Naive thymus-derived CD8-positive, alpha-beta T cell (primary cell): ENCODE measurements at places on chromosomes 13 and 19.

DNA sequence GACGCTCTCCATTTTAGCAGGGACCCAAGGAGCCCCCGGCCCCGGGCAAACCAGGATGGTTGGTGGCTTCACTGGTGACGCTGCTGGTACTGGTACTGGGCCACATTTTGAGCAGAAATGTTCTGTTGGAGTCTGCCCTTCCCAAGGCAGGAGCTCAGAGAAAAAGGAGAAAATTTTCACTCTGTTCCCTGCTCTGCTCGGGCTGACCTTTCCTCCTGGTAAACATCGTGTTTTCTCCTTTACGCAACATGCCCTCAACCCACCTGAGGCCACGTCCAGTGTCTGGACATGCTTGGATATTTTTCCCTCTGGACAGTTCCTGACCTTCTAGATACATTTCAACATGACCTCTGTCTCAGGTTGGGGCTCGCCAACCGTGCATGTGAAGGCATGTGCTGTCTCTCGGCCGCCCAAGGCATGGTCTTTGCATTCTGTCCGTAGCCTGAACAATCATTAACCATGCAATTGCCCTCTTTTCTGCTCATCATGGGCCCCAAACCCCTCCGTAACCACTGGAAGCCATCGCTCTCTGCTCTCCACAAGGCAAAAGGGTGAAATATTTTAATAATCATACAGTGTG lies 115.2 kb upstream of the PEG3 start:
- H3K36me3 ChIP-seq = peaks cover 60% of the 10 kb centered on the region
- H3K4me1 ChIP-seq = no peaks in the 10 kb centered on the region
- no peak for DNase-seq
- H3K27me3 ChIP-seq = no peaks in the 10 kb centered on the region
- no peak overlapping the region for H3K4me3 ChIP-seq

DNA sequence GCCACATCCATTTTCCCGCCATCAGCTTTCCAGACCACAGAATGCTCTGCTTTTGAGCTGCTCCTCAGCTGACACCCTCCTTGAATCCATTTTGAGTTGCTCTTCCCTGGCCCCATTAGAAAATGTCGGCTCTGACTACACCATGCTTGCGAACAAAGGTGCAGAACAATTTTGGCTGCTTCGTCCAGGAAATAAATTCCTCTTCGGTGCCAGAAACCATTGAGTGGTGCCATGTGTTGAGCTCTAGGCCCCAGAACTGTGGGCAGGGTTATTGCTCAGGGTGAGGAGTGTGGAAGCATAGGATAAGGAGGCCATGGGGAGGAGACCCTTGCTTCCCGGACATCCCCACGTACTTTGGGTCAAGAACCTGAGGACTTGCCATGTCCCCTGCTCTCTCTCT lies 52.1 kb downstream of the NFIX start:
- H3K27ac ChIP-seq = no peak overlapping the region
- peaks cover 42% of the 10 kb centered on the region for H3K4me1 ChIP-seq
- no peak overlapping the region for H3K4me3 ChIP-seq

GRCh38 chr19:16334411-16334810 lies 9.8 kb downstream of the KLF2 start:
- no peak overlapping the region for H3K4me3 ChIP-seq
- H3K27ac ChIP-seq = no peak overlapping the region
- H3K27me3 ChIP-seq = no peaks in the 10 kb centered on the region
- H3K36me3 ChIP-seq = peaks cover 10% of the 10 kb centered on the region

- peaks cover 3% of the 10 kb centered on the region for H3K4me1 ChIP-seq
- no peak for DNase-seq
- peaks cover 10% of the 10 kb centered on the region for H3K27me3 ChIP-seq
- no peak overlapping the region for H3K4me3 ChIP-seq
- H3K36me3 ChIP-seq = no peaks in the 10 kb centered on the region
These were observed 24.4 kb upstream of the URAD start for GRCh38 chr13:28012896-28013295.

GRCh38 chr19:1874554-1875185 lies 10.6 kb downstream of the ABHD17A start:
- peak overlapping the region; percentile 95 for H3K4me3 ChIP-seq
- no peak for DNase-seq
- H3K27ac ChIP-seq = peak overlapping the region; percentile 99
- peaks cover 34% of the 10 kb centered on the region for H3K4me1 ChIP-seq

GRCh38 chr13:97189928-97190327 lies 32.2 kb upstream of the MBNL2 start:
- H3K36me3 ChIP-seq = no peaks in the 10 kb centered on the region
- DNase-seq = no peak
- H3K4me1 ChIP-seq = peaks cover 16% of the 10 kb centered on the region
- peaks cover 2% of the 10 kb centered on the region for H3K27me3 ChIP-seq

DNA sequence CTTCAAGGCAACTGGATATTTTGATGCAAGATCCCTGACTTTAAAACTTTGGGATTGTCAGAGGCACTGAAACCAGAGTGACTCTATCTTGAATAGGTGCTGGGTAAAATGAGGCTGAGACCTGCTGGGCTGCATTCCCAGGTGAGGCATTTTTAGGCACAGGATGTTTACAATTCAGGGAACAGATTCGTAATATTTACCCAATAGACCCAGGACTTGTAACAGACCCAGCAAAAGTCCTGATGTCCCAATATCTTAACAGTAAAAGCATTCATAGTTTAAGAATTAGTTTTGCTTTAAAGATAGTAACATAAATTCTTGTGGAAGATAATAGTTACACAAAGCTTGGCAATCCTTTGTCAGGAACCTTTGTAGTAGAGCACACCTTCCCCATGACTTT lies 166.2 kb downstream of the FGF14 start:
- no peak overlapping the region for H3K27ac ChIP-seq
- H3K27me3 ChIP-seq = peaks cover 15% of the 10 kb centered on the region
- DNase-seq = no peak
- no peak overlapping the region for H3K4me3 ChIP-seq
- H3K4me1 ChIP-seq = no peaks in the 10 kb centered on the region

- peak overlapping the region; percentile 99 for H3K27ac ChIP-seq
- DNase-seq = no peak
- H3K27me3 ChIP-seq = no peaks in the 10 kb centered on the region
- peaks cover 49% of the 10 kb centered on the region for H3K4me1 ChIP-seq
These were observed 673 bp downstream of the CTU1 start for GRCh38 chr19:51107406-51108065.

DNA sequence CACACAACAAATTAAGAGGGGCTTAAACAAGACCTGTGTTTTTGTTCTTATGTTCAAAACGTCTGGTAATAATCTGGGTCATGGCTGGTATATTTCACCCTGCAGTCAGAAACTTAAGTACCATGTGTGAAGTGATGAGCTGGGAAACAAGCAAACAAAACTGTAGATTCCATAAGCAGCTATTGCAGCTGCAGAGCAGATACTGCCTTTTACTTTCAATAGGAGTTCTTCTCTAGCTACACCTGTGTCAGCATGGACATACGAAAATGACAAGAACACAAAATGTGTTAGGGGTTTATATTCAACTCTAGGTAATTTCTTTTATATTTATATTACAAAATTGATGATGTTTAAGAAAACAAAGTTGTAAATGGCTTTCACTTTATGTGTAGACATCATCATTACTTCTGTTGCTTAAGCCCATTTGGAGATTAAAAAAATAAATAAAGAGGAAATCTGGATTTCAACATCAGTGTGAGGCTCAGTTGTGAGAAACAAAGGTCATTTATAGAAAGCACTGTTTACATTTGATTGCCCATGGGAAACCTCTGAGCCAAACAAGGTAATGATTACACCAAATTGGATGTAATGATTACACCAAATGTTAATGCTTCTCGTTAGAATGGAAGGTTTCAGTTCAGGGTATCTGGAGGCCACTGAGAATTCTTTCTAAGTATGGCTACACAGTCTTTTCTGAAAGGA lies 451.0 kb upstream of the SLC10A2 start:
- DNase-seq = no peak
- no peaks in the 10 kb centered on the region for H3K36me3 ChIP-seq
- H3K27me3 ChIP-seq = no peaks in the 10 kb centered on the region
- H3K27ac ChIP-seq = no peak overlapping the region
- no peaks in the 10 kb centered on the region for H3K4me1 ChIP-seq

DNA sequence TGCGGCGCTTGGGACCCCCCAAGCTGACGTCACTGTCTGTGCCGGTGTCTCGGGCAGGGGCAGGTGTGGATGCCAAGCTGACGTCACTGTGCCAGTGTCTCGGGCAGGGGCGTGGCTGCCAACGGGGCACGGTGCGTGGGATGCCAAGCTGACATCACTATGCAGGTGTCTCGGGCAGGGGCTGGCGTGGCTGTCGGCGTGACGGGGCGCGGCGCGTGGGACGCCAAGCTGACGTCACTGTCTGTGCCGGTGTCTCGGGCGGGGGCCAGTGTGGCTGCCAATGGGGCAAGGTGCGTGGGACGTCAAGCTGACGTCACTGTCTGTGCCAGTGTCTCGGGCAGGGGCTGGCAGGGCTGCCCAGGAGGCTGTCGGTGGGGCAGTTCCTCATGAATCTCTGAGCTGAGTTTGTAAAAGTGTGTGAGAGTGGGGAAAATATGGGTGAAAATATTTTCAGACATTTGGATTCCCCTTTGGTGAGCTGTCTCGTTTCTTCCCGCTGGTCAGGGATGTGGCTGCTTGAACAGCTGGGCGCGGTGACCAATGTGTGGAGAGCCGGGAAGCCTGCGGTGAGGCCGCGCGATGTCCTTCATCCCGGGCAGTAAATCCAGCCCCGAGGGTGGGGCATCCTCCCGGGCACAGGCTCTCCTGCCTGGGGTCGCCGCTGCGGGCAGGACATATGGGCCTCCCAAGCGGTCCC lies 25.2 kb downstream of the MCF2L start:
- DNase-seq = no peak
- no peaks in the 10 kb centered on the region for H3K27me3 ChIP-seq
- H3K4me3 ChIP-seq = no peak overlapping the region
- H3K27ac ChIP-seq = no peak overlapping the region
- peaks cover 9% of the 10 kb centered on the region for H3K4me1 ChIP-seq
- H3K36me3 ChIP-seq = peaks cover 5% of the 10 kb centered on the region

GRCh38 chr13:34030782-34031181 lies 212.8 kb downstream of the RFC3 start:
- no peaks in the 10 kb centered on the region for H3K4me1 ChIP-seq
- no peak overlapping the region for H3K27ac ChIP-seq
- H3K4me3 ChIP-seq = no peak overlapping the region
- DNase-seq = no peak

DNA sequence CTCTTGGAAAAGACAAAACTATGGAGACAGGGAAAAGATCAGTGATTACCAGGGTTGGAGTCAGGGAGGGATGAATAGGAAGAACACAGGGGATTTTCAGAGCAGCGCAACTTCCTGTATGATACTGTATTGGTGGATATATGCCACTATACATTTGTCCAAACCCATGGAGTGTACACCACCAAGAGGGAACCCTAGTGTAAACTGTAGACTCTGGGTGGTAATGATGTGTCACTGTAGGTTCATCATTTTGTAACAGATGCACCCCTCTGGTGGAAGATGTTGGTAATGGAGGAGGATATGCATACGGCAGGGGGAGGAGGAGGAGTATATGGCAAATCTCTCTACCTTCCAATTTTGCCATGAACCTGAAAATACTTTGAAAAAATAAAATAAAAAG lies 68.1 kb downstream of the UFM1 start:
- DNase-seq = peak; percentile 3
- H3K4me3 ChIP-seq = no peak overlapping the region
- H3K36me3 ChIP-seq = peaks cover 2% of the 10 kb centered on the region
- peaks cover 2% of the 10 kb centered on the region for H3K27me3 ChIP-seq
- H3K27ac ChIP-seq = no peak overlapping the region

- no peak for DNase-seq
- H3K27me3 ChIP-seq = no peaks in the 10 kb centered on the region
- peaks cover 42% of the 10 kb centered on the region for H3K4me1 ChIP-seq
- peak overlapping the region; percentile 5 for H3K4me3 ChIP-seq
- H3K27ac ChIP-seq = no peak overlapping the region
These were observed 148.0 kb downstream of the FOXO1 start for GRCh38 chr13:40518481-40518882.

DNA sequence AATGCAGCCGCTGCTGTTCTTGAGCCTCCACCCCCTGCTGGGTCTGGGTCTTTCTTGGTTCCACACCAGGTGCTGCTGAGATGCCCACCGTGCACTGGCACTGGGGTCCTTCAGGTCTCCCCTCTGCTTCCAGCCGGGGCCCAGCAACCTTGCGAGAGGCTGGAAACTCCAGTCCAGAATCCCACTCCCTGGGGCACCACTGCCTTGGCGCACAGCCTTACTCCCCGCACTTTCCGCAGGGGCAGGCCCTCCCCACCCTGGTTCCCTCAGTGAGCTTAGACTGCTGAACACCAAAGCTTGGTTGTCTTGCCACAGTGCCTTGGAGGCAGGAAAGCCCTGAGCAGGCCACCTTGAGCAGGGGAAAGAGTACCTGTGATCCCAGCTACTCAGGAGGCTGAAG lies 60.0 kb downstream of the ANKRD10 start:
- H3K36me3 ChIP-seq = peaks cover 11% of the 10 kb centered on the region
- peaks cover 9% of the 10 kb centered on the region for H3K27me3 ChIP-seq
- H3K4me3 ChIP-seq = no peak overlapping the region
- DNase-seq = no peak

DNA sequence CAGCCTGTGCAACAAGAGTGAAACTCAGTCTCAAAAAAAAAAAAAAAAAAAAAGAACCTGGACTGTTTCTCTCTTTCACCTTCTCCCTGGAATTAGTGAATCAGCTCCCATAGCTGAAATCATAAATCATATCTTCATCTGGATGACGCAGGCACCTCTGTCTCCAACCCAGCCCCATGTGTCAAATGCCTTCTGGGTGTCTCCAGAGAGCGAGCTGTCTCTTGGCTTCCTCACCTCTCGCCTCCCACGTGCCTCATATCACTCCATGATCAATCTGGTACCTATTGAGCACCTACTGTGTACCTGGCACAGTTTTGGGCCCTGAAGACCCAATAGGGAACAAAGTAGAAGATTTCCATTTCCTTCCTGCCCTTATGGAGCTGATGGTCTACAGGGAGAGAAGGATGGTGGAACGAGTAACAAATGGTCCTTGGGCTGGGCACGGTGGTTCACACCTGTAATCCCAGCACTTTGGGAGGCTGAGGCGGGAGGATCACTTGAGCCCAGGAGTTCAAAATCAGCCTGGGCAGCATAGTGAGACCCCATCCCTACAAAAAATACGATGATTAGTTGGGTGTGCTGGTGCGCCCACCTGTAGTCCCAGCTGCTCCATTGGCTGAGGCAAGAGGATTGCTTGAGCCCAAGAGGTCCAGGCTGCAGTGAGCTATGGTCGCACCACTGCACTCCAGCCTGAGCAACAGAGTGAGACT lies 2.5 kb downstream of the HSD11B1L start:
- H3K36me3 ChIP-seq = no peaks in the 10 kb centered on the region
- H3K4me1 ChIP-seq = peaks cover 30% of the 10 kb centered on the region
- H3K27me3 ChIP-seq = peaks cover 3% of the 10 kb centered on the region
